ENCODE measurements at places on chromosomes 11 and 22.
A peak's percentile ranks its signal among the peaks of the same experiment; 100 is the strongest.

- DNase-seq: peak; percentile 38
Measured at GRCh38 chr11:69297787-69298266, 3.9 kb downstream of the MYEOV start.

DNA sequence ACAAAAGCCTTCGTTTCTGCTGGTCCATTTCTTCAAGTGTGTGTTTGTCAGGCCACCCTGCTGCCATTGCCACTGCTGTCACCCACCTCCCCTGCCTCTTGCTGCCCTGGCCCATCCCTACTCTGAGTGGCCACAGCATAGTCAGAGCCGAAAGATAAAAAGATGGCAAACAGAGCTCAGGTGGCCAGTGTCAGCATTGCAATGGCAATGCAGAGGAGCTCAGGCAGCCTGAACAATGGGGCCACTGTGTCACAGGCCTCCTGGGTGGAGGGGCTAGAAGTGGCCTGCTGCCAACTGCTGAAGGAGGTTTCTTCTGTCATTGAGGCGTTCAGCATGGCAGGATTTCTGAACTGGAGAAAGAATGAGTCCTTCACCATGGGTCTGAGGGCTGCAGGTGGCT lies 137.1 kb downstream of the CSNK2A3 start:
- DNase-seq: no peak

- DNase-seq: no peak
Measured at GRCh38 chr22:40238425-40239344, 61.0 kb downstream of the TNRC6B start.

DNA sequence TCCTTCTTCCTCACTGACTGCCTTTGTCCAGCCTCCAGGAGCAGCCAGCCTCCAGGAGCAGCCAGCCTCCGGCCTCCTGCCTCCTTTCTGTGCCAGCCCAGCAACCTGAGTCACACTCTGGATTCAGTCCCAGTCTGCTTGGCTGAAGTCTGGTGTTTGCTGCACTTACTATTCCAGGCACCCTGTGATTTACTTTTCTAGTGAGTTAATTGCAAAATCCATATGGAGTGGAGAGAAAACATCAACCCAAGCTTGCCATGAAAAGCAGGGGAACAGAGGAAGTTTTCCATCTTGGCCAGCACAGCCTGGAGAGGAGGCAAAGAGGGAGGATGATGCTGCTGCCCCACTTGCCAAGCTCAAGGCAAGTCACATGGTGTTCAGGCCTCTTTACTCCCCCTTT lies 400.5 kb downstream of the TENM4 start:
- no peak for DNase-seq

DNA sequence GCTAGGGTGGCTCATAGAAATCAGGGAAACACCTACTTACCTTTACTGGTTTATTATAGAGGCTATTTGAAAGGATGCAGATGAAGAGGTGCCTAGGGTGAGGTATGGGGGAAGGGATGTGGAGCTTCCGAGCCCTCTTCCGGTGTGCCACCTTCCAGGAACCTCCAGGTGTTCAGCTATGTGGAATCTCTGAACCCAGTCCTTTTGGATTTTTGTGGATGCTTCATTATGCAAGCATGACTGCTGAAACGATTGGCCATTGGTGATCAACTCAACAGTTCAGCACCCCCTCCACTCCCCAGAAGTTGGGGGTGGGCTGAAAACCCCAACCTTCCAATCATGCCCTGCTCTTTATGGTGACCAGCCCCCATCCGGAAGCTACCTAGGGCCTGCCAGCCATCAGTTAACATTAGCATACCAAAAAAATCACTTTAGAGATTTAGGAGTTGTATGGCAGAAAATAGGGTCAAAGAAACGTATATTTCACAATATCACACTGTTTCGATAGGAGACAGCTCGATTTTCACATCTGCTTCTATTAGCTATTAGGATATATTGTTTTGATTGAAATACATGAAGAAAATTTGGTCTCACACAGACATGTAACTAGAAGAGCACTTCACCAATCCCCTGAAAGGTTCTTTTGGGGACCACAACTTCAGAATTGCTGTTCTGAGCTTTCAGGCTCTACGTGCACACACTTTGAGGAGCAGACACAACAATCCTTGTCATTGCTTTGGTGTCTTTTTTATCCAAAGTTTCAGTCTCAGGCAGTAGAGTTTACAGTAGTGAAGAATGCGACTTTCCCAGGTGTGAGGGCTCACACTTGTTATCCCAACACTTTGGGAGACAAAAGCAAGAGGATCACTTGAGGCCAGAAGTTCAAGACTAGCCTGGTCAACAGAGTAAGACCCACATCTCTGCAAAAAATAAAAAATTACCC lies 3.3 kb upstream of the POLR2G start:
- no peak for DNase-seq

DNA sequence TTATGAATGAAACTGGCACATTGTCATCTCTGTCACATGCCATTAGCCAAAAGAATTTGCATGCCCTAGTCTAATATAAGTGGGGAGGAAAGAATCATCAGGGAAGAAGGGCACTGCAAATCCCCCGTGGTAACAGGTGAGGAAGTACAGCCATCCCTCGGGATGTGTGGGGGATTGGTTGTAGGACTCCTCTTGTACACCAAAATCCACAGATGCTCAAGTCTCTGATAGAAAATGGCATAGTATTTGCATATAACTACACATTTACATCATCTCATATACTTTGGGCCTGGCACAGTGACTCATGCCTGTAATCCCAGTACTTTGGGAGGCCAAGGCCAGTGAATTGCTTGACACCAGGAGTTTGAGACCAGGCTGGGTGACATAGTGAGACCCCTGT lies 109.7 kb downstream of the HIPK3 start:
- DNase-seq: no peak

- no peak for DNase-seq
Measured at GRCh38 chr22:27754247-27754887, 47.2 kb downstream of the MN1 start.

DNA sequence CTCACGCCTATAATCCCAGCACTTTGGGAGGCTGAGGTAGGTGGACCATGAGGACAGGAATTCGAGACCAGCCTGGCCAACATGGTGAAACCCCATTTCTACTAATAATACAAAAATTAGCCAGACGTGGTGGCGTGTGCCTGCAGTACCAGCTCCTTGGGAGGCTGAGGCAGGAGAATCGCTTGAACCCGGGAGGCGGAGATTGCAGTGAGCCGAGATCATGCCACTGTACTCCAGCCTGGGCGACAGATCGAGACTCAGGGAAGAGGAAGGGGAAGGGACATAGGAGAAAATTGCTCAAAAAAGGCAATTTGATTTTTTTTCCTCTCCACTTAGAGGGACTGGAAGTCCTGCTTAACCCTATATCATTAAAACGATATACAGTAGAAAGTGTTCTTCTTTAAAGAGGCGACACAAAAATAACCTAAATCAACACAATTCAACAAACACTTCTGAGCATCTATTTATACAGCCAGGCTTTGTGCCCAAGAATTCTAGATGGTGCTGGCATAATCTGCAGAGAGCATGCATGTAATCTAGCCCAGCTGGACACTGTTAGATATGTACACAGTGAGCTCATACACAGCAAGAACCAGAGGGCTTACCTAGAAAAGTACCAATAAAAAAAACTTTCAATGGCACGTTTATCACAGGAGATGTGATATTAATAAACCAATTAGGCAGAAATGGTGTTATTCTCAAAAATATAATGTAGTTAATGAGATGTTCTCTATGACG lies 20.9 kb upstream of the DENND5A start:
- DNase-seq: no peak

DNA sequence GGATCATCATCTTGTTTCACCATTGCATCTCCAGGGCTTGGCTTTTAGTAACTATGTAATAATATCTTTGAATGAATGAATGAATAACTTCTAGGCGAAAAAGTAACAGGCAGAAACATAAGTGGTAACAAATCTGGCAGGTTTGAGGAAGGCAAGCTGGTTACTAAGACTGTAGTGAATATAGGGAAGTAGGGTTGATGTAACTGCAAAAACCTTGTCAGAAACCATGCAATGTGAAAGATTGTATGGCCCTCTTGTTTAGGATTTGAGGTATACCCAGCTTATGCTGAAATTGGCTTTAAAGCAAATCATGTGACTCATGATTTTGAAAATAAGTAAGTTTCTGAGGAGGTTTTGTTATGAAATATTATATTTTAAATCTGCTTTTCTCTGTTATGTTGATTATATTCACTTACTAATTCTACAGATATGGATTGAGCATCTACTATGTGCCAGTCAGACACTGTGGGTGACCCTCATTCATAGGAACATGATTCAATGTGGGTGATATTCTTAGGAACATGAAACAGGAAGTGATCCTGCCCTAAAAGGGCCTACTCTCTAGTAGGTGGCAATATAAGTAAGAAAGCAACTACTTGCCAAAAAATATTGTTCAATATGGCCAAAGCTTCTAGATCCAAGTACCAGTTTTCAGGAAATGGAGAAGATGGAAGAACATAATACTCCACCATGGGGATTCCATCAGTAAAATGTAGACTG lies 115.5 kb upstream of the CCDC90B start:
- no peak for DNase-seq

DNA sequence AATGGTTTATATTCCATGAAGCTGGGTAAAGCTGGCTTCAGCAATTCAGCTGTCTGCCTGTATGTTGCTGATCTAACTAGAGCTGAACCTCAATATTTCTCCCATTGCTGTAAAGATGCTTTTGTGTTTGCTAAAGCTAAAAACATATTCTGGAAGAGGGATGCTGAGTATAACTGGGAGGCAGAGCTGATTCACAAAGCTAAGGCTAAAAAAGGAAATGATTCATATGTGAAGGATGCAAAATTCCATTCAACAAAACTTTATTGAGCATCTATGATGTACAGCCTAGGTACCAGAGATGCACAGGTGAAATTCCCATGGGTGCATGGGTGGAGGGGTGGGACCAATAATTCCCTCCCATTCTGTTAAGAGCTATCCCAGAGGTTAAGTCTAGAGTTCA lies 193.9 kb downstream of the KIF18A start:
- no peak for DNase-seq

DNA sequence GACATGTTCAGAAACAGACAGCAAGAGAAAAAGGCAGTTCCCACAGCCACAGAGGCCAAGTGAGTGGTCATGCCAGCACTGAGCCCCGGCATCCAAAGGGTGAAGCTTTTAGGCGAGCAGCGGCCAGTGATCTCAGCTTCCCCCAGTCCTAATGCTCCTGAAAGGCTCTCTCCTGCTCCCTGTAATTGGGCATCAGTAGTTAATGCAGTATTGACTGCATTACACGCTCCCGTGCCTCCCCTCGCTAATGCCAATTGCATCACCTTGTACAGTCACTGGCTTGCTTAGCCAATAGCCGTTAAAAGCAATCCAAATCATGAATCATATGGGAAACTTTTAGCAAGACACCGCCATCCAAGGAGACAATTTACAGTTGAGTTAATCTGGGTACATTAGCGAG lies 4.9 kb downstream of the LMO1 start:
- DNase-seq: no peak
